ENCODE measurements at places on chromosomes 5 and 9.

GRCh38 chr9:33791117-33791516 lies 4.2 kb upstream of the PRSS3 start:
- no peak overlapping the region for H3K27ac ChIP-seq
- no peak for DNase-seq
- H3K36me3 ChIP-seq, result no peaks in the 10 kb centered on the region
- H3K27me3 ChIP-seq, result no peaks in the 10 kb centered on the region
- no peaks in the 10 kb centered on the region for H3K4me1 ChIP-seq

DNA sequence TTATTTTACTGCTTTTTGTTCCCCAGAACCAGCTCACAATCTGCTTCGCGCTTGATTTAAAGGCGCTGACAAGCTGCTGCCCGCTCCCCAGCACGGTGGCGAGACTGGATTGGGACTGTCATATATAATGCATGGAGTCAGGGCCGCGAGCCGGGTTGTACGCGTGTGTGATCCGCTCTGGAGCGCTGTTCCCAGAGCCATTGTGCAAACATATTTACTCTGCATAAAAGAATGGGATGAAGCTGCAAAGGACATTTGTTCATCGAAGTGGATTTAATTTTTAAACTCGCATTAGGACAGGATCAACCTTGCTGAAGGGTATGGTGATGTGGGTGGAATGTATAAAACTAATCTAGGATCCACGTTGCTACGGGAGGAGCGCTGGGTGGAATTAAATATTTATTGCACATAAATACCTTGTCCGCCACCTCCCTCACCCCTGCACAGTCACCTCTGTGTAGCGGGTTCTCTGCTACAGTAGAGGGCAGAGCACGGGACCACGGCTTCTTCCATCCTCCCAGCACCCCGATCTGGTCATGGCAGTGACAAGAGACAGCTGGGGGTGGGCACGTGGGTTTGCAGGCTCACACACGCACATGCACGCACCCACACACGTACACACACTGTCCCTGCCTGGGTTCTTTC lies 18.1 kb upstream of the FCN1 start:
- H3K27ac ChIP-seq, result no peak overlapping the region
- no peaks in the 10 kb centered on the region for H3K36me3 ChIP-seq
- DNase-seq, result no peak
- H3K27me3 ChIP-seq, result peaks cover 28% of the 10 kb centered on the region
- no peak overlapping the region for H3K4me3 ChIP-seq

DNA sequence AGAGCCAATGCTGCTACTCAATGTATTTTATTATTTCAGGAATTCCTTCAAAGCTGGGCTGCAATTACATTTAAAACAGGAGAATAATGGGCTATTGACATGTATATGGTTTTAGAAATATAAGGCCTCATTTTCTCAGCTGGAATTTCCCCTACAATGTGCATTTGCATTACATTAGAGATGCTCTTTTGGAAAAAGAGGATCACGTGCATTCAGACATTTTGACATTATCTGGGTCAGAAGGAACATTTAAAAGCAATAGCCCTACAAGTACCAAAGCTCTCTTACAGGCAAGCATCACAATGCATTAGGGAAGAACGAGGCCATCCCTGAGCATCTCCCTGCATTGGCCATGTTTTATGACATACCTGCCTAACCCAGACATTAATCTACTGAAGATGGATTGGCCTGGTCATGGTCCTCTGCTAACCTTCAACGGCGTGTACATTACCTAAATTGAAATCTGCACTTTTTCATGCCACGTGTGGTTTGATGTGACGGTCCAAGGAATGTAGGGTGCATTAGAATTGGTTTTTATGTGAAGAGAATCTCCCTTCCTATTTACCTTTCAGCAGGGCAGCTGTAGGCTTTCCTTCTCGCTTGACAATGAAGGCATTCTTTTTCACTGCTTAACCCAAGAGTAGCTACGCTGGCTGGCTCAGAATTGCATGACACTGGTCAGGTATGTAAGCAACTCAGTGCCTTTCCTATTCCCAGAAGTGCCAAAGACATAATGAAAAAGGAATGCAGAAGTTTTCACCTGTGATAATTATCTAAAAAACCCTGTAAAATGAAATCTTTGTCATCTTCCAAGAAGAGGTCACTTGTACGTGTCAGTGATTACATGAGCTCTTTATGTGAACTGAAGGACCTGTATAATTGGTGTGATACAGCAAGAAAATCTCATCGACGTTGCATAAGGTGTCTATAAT lies 212.3 kb upstream of the MPDZ start:
- H3K4me1 ChIP-seq, result no peaks in the 10 kb centered on the region
- H3K27ac ChIP-seq, result no peak overlapping the region
- H3K4me3 ChIP-seq, result no peak overlapping the region

GRCh38 chr9:34991607-34992375 lies 2.2 kb downstream of the DNAJB5 start:
- H3K27ac ChIP-seq, result peak overlapping the region; percentile 95
- peaks cover 4% of the 10 kb centered on the region for H3K27me3 ChIP-seq

GRCh38 chr5:173848986-173849596 lies 39.1 kb upstream of the CPEB4 start:
- no peaks in the 10 kb centered on the region for H3K36me3 ChIP-seq
- H3K4me3 ChIP-seq, result no peak overlapping the region
- peaks cover 2% of the 10 kb centered on the region for H3K27me3 ChIP-seq

DNA sequence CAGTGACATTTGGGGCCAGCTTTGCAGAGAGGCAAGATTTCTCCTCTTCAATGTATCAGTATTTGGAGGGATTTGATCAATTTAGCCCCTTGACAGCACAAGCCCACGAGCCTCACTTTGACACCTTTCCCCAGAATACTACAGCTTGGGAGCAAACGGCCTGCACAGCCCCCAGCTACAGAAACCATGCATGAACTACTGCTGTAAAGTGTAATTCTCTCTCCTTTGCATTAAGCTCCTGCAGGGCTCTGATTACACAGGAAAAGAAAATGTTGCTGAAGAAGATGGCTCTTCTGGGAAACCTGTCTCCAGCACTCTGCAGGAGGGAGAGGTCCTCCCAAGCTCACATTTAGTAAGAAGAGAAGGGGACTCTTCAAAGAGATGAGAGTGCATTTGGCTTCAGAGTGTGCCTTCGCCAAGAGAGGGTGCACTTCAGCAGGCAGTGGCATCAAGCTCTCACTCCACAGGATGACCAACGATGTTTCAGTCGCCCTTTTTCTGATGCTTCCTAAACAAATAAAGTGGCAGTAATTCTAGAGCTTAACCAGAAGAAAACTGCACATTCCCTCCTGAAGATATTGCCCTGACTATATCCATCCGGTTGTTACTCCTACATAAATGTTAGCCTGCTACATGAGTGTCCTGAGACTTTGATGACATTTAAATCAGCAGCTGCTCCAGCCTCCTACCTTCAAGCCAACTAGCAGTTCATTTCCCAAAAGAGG lies 272.2 kb downstream of the AUH start:
- DNase-seq, result peak; percentile 32
- no peak overlapping the region for H3K4me3 ChIP-seq
- H3K27ac ChIP-seq, result no peak overlapping the region
- H3K4me1 ChIP-seq, result peaks cover 2% of the 10 kb centered on the region
- H3K27me3 ChIP-seq, result no peaks in the 10 kb centered on the region

GRCh38 chr5:87393331-87393730 lies 19.4 kb downstream of the CCNH start:
- peaks cover 30% of the 10 kb centered on the region for H3K36me3 ChIP-seq
- H3K4me3 ChIP-seq, result no peak overlapping the region
- no peak overlapping the region for H3K27ac ChIP-seq
- no peak for DNase-seq

DNA sequence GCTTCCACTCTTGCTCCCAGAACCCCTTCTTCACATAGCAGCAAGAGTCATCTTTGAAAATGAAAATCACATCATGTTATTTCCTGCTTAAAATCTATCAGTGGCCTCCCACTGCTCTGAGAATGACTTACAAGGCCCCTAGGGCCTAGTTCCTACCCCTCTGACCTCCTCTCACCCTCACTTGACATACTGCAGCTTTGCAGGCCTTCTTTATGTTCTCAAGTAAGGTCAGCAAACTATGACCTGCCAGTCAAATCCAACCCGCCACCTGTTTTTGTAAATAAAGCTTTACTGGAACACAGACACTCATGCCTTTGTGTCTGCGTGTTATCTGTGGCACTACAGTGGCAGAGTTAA lies 185.7 kb downstream of the NR3C1 start:
- no peak for DNase-seq
- H3K4me1 ChIP-seq, result peaks cover 36% of the 10 kb centered on the region
- no peak overlapping the region for H3K27ac ChIP-seq
- H3K36me3 ChIP-seq, result peaks cover 20% of the 10 kb centered on the region
- no peak overlapping the region for H3K4me3 ChIP-seq

DNA sequence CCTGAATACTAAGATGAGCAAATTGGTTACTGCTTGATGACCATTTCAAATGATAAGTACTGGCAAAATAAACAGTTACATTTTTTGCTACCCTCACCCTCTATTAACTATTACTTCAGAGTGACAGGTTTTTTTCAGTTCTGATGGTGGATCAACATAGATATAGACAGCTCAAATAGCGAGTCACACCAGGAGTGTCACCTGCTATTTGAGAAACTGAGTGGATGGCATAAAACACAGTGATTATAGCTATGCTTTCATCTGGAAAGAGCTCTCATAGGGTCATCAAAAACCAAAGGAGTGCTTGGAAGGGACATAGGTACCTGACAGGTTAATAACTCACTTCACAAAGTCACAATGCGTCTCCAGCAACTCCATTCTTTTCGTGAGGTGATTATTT lies 244.5 kb upstream of the C9orf72 start:
- H3K27ac ChIP-seq, result no peak overlapping the region
- no peak for DNase-seq
- no peak overlapping the region for H3K4me3 ChIP-seq
- no peaks in the 10 kb centered on the region for H3K27me3 ChIP-seq
- H3K36me3 ChIP-seq, result no peaks in the 10 kb centered on the region

DNA sequence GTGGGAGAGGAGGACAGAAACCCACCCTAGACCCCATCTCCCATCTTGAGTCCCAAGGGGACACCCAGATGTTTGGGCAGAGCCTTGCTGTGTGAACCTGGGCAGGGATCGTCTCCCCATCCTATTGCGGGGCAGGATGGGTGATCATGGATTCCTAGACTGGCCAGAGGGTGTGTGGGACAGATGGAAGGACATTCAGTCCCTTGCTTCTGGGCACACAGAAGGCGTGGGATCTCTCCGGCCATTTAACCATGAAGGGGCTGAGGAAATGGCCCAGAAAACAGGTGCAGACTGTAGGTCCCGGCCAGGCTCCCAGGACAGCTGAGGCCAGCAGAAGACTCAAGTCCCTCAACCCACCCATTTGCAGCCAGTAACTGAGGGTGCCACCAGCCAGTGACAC lies 29.9 kb downstream of the PTGES start:
- H3K36me3 ChIP-seq, result no peaks in the 10 kb centered on the region
- H3K4me1 ChIP-seq, result peaks cover 25% of the 10 kb centered on the region
- peaks cover 17% of the 10 kb centered on the region for H3K27me3 ChIP-seq

- no peaks in the 10 kb centered on the region for H3K36me3 ChIP-seq
- no peak overlapping the region for H3K27ac ChIP-seq
- DNase-seq, result no peak
- no peaks in the 10 kb centered on the region for H3K27me3 ChIP-seq
These were observed 13.2 kb upstream of the AUH start for GRCh38 chr9:91374939-91375338.

DNA sequence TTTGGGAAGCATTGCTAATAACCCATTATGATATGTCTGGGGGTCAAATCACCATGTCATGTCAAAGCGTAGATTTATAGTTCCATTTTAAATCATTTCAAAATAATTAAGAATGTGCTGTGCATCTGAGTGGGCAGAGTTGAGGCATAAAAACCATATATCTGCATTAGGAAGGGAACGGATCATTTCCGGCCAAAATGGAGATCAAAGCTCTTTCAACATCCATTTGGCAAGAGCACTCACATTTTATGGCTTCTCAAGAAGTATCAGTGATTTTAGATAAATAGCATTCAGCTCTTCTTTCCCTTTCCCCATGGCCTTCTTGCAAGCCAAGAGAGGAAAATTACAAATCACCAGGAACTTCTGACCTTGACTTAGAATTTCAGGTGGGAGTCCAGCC lies 89.9 kb downstream of the HSPA4 start:
- peaks cover 2% of the 10 kb centered on the region for H3K27me3 ChIP-seq
- H3K4me3 ChIP-seq, result no peak overlapping the region
- no peaks in the 10 kb centered on the region for H3K36me3 ChIP-seq

Data from muscle of leg (tissue), 16 donors.